Colonic mucosa (tissue), 4 donors: ENCODE measurements at places on chromosomes 3 and 15. TPM values are rescaled to one million over a fixed set of nuclear protein-coding genes. Genes with fewer than 3 reads are reported as not detected.

GRCh38 chr3:129441215-129441614 lies 1.2 kb downstream of the IFT122 start:
- no peak for DNase-seq
- H3K27me3 ChIP-seq: no peaks in the 10 kb centered on the region
- peak overlapping the region; percentile 85 for H3K27ac ChIP-seq

DNA sequence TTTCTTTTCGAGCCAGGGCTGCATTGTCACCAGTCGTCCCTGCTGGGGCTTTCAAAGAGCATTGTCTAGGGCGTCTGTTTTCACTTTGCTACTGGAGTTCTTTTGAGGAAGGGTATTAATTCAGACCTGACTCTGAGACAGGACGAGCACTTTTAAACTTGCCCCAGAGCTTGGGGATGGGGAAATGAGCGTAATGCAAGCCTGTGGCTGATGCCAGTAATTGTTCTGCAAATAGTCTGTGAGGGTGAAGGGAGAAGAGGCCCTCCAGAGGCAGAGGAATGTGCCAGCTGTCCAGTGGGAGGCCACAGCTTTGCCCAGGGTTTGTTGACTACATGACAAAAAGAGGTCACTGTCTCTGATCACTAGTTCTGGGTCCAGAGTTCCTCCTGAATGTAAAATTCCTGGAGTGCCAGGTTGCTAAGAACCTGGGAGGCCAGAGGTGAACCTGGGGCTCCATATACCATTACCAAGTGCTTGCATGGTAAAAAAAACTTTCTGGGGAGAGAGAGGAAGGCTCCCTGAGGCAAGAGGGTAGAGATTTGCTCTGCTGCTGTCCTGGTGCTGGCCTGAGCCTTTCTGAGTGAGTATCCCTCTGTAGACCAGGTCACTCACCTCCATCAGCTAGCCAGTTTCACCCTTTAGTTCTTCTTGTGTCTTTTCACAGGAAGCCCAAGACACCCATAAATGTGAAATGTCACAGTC lies 14.8 kb downstream of the EEFSEC start:
- H3K4me1 ChIP-seq: no peaks in the 10 kb centered on the region
- H3K36me3 ChIP-seq: no peaks in the 10 kb centered on the region
- no peaks in the 10 kb centered on the region for H3K27me3 ChIP-seq
- DNase-seq: no peak
- no peak overlapping the region for H3K4me3 ChIP-seq
- H3K27ac ChIP-seq: no peak overlapping the region

GRCh38 chr15:64180235-64180824 lies 17.5 kb upstream of the PPIB start:
- no peak for DNase-seq
- H3K27ac ChIP-seq: no peak overlapping the region
- H3K27me3 ChIP-seq: no peaks in the 10 kb centered on the region

DNA sequence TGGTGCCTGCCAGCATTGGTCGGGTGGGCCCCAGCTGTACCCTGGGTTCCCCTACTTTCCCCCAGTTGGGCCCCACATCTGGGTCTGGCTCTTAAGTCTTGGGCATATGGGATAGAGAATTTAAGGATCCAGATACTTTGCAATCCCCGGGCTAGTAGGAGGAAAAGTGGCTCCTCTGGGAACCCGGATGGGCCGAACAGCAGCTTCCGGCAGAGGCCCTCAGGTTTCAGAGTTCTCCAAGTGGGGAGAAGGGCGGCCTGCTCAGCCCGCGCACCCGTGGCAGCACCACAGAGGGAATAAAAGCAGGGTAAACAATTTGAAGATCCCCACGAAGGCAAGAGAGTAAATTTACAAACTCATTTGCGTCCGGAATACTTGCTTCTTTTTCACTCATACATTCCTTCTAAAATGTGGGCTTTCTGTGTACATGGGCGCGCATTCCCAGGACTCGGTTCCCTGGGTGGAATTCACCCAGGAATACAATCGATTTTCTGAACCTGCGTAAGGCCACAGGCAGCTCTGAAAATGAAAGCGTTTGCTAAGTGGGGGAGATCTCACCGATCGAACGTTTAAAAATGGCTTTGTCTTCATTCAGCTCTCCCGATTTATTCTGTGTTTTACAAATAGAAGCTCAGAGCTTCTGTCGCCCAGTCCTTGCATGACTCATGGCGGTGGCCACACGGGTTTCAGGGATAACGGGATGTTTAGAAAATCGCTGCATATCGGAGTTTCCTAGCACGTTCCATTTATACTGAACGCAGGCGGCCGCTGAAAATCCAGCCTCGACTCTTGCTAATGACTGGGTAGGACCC lies 74.0 kb upstream of the POLG start:
- no peaks in the 10 kb centered on the region for H3K36me3 ChIP-seq
- H3K4me1 ChIP-seq: peaks cover 5% of the 10 kb centered on the region
- H3K4me3 ChIP-seq: peak overlapping the region; percentile 4
- peaks cover 95% of the 10 kb centered on the region for H3K27me3 ChIP-seq
- H3K27ac ChIP-seq: no peak overlapping the region

DNA sequence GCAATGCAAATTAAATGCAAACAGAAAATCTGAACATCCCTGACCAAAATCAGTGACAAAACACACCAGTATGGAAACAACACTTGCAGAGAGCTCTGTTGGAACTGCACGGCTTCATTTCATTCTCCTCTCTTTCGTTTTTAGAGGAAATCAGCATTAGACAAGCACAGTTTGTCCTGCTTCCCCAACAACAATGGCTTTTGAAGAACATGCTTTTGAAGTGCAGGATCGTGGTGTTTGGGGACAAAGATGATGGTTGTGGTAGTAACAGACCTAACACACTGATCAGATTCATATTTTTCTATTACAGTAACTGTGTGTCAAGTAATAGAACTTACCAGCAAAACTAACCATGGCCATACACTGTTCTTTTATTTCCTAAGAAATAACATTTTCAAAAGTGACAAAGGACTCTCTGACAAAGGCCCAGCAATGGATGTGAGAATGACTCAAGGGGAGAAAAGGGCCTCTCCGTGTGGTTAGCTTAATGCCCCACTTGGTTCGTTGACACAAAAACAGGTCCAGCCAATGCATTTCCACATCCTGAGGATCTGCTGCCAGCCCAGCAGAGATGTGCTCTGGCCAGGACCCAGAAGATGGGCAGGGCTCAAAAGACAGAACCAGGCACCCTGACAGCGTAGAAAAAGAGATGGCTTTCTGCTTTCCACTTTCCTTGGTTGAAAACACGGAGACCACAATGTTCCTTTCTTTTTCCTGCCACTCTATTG lies 84.1 kb downstream of the CCNL1 start:
- H3K27me3 ChIP-seq: no peaks in the 10 kb centered on the region
- no peaks in the 10 kb centered on the region for H3K36me3 ChIP-seq
- H3K4me1 ChIP-seq: no peaks in the 10 kb centered on the region

DNA sequence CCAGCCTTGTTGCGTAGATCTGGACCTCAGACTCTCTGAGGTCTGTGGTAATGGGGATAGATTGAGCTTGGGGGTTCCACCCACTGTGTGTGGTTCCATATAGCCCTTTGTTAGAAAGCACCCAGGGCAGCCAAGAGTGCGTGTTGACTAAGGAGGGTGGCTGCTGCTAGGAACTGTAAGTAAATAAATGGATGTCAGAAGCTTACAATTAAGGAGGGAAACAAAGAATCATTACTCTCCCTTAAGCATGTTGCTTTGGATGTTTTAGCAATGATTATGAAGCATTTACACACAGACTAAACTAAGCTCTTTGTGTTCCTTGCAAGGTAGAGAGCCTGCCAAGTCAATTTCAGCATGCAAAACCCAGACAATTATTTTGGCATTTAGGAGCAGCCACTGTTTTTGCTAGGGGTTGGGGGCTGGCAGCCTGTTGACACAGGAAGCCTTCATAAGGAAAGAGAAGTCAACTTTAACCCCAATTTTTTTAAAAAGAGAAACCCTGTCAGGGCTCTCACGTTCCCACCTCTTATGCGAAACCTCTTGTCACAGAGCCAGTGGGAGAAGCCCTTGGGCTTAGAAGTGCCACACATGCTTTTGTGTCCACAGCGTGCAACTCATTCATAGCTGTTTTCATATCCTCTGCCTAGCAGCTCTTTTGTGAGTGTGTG lies 127.8 kb downstream of the CMSS1 start:
- DNase-seq: no peak
- H3K4me1 ChIP-seq: peaks cover 15% of the 10 kb centered on the region
- H3K36me3 ChIP-seq: no peaks in the 10 kb centered on the region

DNA sequence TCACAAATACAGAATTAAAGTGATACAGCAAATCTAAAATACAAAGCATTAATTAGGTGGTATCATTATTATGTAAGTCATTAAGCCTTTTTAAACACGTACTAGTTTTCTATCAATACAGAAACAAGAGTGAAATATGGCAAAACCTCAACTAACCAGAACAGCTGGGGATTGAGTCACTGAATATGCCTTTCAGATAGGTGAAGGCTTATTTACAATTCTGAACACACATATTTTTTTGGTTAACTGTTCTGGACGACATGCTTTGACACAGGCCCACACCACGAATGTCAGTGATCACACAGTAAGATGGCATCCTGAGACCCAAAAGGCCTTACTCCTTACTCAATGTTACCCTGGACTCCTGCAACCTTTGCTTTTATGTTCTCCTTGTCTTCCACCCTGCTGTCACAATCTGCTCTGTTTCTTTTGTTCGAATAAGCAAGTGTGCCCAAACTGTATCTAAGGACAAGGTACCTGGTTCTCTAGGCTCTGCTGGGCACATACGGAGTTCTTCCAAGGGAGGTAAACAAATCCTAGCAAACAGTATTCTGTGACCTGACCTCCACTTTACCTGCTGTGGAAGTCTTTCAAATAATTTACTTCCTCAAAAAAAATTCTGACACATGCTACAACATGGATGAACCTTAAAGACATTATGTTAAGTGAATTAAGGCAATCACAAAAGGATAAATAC lies 7.0 kb downstream of the SFMBT1 start:
- H3K36me3 ChIP-seq: no peaks in the 10 kb centered on the region
- H3K4me3 ChIP-seq: no peak overlapping the region
- DNase-seq: no peak

GRCh38 chr3:88093266-88093665 lies 34.2 kb downstream of the ZNF654 start:
- no peak for DNase-seq
- no peaks in the 10 kb centered on the region for H3K36me3 ChIP-seq
- H3K4me1 ChIP-seq: no peaks in the 10 kb centered on the region
- no peaks in the 10 kb centered on the region for H3K27me3 ChIP-seq

DNA sequence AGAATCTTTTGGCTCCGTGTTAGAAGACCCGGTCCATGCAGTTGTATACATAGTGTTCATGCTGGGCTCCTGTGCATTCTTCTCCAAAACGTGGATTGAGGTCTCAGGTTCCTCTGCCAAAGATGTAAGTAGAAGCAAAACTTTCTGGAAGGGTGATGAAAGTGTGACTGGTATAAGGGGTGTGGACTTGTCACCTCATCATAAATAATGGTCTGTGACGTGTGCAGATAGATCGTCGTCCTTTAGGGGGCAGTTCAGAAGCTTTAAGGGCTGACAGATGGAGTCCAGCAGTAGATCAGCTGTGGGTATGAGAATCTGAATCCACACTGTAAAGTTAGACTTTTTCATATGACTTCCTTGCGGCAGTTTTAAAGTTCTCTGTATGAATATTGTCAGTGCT lies 15.3 kb downstream of the SEC61A1 start:
- no peaks in the 10 kb centered on the region for H3K4me1 ChIP-seq
- no peak overlapping the region for H3K4me3 ChIP-seq
- no peaks in the 10 kb centered on the region for H3K27me3 ChIP-seq
- no peak overlapping the region for H3K27ac ChIP-seq
- H3K36me3 ChIP-seq: peaks cover 45% of the 10 kb centered on the region
- DNase-seq: no peak

DNA sequence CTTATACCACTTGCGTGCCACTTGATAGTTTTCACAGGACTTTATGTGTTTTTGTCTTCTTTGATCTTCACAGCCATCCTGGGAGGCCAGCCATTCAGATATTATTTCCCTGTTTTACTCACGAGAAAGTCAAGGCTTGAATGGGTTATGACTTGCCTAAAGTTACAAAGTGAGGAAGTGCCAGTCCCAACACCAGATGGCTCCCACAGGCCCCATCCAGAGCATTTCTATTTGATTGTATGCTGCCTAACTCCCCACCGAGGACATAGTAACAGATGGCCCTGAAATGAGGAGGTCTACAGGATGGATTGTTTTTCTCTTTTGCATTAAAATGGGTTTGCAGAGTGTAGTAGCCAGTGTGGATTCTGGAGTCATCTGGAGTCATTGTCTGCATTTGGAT lies 74.5 kb downstream of the SPTSSB start:
- no peak overlapping the region for H3K27ac ChIP-seq
- no peak for DNase-seq
- H3K4me1 ChIP-seq: no peaks in the 10 kb centered on the region

- H3K27me3 ChIP-seq: no peaks in the 10 kb centered on the region
- peak overlapping the region; percentile 99 for H3K27ac ChIP-seq
- peaks cover 11% of the 10 kb centered on the region for H3K4me1 ChIP-seq
Measured at GRCh38 chr15:81002009-81002330, 1.2 kb downstream of the TLNRD1 start.

GRCh38 chr15:58161436-58161930 lies 23.3 kb downstream of the AQP9 start:
- no peaks in the 10 kb centered on the region for H3K27me3 ChIP-seq
- H3K27ac ChIP-seq: no peak overlapping the region
- no peaks in the 10 kb centered on the region for H3K36me3 ChIP-seq
- no peak for DNase-seq
- H3K4me3 ChIP-seq: no peak overlapping the region
- no peaks in the 10 kb centered on the region for H3K4me1 ChIP-seq

- H3K27ac ChIP-seq: no peak overlapping the region
- H3K4me1 ChIP-seq: no peaks in the 10 kb centered on the region
- DNase-seq: no peak
- H3K36me3 ChIP-seq: no peaks in the 10 kb centered on the region
Measured at GRCh38 chr3:164221297-164221696, 857.0 kb downstream of the SI start.

The MED12L gene
- 1.3 TPM for total RNA-seq

The FGF7 gene
- total RNA-seq: 3.7 TPM

The PYDC2 gene
- total RNA-seq: not detected

The FAM81A gene
- total RNA-seq: 18.8 TPM

The GOLGA8F gene
- total RNA-seq: not detected
